ENCODE measurements at places on chromosomes 2 and 18.

DNA sequence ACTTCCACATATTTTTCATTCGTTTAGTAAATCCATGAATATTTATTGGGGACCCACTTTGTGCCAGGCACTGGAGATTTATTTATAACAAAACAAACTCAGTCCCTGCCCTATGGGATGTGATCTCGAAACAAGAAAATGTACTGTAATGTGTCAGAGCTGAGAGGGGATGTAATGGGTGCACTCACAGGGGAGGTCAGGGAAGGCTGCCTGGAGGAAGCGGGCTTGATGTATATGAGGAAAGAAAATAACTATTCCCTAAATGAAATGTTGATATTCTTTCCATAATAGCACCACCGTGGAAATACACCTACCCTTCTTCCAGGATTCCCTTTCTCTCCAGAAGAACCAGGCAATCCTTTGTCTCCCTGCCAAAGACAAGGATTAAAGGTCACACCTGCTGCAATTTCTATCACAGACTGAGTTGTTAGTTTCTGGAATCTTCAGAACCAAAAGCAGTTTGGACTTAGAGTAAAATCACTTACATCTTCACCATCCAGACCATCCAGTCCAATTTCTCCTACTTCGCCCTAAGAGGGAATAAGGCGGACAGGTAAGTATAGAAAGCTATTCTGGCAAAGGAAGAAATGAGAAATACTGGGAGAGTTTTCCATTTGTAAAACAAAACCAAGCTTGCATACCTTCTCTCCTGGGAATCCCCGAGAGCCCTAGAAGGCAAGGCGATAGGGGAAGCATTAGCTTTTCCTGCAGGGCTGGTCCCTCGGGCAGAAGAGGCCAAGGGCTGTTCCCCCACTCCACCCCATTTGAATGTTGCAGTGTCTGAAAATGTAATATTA lies 55.0 kb downstream of the COL6A3 start:
- DNase-seq = no peak

- DNase-seq = no peak
Observed at GRCh38 chr2:26172189-26172870, 558 bp upstream of the GAREM2 start.

GRCh38 chr2:224354632-224355211 lies 47.2 kb downstream of the FAM124B start:
- DNase-seq = no peak

GRCh38 chr2:157933160-157933920 lies 57.2 kb upstream of the ACVR1 start:
- DNase-seq = no peak

- no peak for DNase-seq
Observed at GRCh38 chr2:224206816-224207215, 167.7 kb upstream of the SERPINE2 start.

DNA sequence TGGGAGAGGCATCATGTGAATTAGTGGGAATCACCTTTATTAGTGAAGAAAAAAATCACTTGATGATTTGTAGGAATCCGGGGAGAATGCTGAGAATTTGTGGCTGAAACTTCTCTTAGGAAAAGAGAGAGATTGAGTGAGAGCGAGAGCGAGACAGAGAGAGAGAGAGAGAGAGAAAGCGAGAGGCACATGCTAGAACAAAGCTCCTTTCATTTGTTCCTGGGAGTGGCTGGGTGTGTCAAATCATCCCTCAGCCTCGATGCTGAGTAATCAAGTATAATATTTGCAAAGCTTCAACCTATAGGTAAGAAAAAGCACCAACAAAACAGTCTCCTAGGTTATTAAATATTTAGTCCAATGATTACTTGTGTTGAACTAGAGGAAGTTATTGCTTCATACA lies 4.4 kb upstream of the SERPINB5 start:
- no peak for DNase-seq

- no peak for DNase-seq
Observed at GRCh38 chr2:156437272-156437930, 1.2 kb downstream of the GPD2 start.
